Right lung (tissue), 10 donors: ENCODE measurements at places on chromosomes 11 and 22. TPM values are rescaled to one million over a fixed set of nuclear protein-coding genes. Genes with fewer than 3 reads are reported as not detected.

GRCh38 chr11:44736791-44737190 lies 10.0 kb downstream of the TSPAN18 start:
- DNase-seq, result no peak

DNA sequence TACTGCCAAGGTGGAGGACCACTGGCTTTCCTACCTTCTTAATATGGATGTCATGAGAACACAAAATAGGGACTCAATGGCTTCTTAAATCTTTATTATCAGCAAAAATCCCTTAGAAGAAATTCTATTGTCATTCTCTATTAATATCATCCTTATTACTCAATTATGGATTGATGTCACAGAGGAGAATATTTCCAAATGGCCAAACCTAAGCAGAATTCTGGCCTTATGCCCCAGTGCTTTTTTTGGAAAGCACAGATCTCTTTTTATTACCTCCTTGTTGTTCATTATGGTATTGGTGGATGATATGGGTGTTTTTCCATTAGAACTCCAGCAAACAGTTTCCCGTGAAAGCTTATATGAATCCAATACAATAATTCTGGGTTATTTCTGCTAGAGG lies 9.9 kb downstream of the CRTAM start:
- no peak for DNase-seq

GRCh38 chr11:41190437-41191082 lies 268.9 kb downstream of the LRRC4C start:
- DNase-seq, result no peak

GRCh38 chr22:41074061-41074460 lies 18.3 kb upstream of the EP300 start:
- no peak for DNase-seq

DNA sequence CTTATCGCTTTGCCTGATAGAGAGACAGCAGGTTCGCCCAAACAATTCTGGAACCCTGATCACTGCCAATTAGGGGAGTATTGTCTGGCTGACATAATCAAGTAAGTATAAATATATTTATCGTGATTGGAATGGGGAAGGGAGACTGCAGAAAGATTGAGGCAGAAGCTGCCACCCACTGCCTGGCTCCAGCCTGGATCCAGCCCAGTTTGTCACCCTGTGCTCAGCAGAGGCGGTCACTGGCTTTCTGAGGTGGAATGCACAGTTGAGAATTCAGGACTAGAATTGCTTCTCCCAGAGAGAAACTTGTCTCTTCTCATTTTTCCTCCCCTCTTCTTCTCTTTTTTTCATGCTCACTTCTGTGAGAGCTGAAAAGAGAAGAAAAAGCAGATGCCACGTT lies 25.9 kb downstream of the GRAP2 start:
- DNase-seq, result no peak

DNA sequence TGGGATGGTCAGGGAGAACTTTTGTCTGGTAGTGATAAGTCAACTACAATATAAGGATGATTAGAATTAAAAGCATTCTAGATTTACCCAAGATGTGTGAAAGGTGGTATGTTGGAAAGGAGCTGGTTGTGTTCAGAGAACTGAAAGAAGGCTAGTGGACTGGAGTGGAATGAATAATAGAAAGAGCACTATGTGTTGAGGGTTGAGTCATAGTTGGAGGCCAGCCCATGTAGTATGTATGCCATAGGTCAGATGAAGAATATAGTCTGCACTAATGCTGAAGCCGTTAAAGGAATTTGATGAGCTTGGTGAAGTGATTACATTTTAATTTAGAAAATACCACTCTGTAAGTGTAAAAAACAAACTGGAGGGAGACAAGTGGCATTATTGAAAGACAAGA lies 514.1 kb downstream of the CNTN5 start:
- no peak for DNase-seq

- no peak for DNase-seq
Observed at GRCh38 chr11:129283141-129283540, 91.0 kb upstream of the ARHGAP32 start.

- no peak for DNase-seq
Observed at GRCh38 chr22:36243986-36244385, 4.7 kb upstream of the APOL2 start.

GRCh38 chr11:125110506-125110905 lies 920 bp downstream of the TMEM218 start:
- DNase-seq, result no peak

DNA sequence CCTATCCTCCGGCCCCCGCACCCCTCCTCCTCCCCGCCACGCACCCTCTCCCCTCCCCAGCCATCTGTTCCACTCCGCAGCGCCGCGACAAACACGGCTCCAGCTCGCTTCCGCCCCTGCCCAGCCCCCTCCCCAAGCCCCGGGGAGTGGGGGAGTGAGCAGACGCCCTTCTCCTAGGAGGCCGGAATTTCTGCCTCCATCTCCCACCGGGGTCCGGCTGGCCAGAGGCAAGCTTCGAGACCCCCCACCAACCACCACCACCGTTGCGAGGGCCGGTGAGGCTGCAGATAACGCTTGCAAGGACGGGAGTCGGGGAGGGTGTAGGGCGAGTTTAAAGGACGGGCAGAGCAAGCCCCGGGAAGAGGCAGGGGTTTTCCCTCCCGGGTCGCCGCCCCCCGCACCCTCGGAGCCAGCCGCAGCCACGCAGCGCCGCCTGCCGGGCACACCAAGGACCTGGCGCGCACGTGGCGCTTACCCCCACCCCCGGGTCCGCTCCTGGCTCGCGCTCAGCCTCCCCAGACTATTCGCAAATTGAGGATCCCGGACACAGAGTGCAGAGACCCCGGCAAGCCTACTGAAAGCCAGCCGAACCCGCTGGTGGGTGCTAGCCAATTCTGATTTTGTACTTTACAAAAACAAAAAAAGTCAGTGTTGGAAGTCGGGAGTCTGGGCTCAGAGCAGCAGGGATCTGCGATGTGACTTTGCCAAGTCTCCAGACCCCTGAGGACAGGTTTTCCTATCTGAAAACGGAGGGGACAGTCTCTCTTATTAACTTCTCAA lies 22.6 kb downstream of the RTN4RL2 start:
- peak; percentile 41 for DNase-seq

BTBD18 gene
- polyA plus RNA-seq, result 0.24 TPM

TMPRSS5 gene
- 0.67 TPM for polyA plus RNA-seq

OR9I1 gene
- not detected for polyA plus RNA-seq

CHST1 gene
- 4.2 TPM for polyA plus RNA-seq

DDI1 gene
- not detected for polyA plus RNA-seq
